CD4-positive, alpha-beta T cell treated with Interleukin-17A for 4 hours (primary cell): ENCODE measurements at places on chromosomes 2 and 18.
A peak's percentile ranks its signal among the peaks of the same experiment; 100 is the strongest.

- no peak for DNase-seq
Measured at GRCh38 chr2:109382951-109383350, 230.8 kb downstream of the SEPTIN10 start.

DNA sequence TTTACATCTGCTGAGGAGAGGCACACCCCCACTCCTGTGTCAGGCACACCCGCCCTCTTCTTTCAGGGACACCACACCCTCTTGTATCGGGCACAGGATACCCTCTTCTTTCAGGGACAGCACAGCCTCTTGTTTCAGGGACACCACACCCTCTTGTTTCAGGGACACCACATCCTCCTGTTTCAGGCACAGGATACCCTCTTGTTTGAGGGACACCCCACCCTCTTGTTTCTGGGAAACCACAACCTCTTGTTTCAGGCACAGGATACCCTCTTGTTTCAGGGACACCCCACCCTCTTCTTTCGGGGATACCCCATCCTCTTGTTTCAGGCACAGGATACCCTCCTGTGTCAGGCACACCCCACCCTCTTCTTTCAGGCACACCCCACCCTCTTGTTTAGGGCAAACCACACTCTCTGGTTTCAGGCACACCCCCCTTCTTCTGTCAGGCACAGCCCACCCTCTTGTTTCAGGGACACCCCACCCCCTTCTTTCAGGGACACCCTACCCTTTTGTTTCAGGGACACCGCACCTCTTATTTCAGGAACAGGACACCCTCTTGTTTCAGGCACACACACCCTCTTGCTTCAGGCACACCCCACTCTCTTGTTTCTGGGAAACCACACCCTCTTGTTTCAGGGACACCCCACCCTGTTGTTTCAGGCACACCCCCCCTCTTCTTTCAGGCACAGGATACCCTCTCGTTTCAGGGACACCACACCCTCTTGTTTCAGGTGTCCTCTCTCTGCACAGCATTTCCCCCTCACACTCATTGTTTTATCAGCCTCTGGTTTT is 96.2 kb downstream of the TPO start:
- peak; percentile 26 for DNase-seq

GRCh38 chr18:22284581-22285360 is 115.4 kb downstream of the GATA6 start:
- DNase-seq, result no peak

DNA sequence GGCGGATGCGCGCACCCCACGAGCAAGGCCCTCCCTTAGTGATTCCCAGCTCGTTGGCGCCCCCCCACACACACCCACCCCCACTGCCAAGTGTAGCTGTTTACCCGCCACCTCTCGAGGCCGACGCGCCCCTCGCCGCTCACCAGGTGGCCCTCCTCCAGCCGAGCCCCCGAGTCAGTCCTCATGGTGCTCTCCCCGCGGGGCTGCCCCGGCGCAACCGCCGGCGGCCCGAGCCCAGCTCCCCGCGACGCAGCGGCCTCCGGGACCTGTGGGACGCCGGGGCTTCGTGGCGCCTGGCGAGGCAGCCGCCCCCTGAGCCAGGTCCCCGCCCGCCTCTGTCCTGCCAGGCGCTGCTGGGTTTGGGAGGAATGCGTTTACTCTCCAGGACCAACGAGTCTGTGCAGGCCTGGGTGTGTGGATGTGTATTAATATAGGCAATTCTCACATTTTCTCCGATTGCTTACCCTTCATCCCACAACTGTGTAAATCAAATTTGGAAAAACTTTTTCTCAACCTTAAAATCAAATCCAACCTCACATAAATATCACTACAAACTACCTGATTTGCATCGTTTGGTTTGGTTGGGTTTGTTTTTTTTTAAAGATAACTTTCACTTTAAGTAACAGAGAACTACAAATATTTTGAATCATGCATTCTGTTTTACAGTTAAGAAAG is at the start of gene TMEM237:
TMEM237 (minus strand) TSS at position 288 of the 675 bp plus-strand sequence; CDS start at position 185, 103 bp downstream.
- peak; percentile 72 for DNase-seq

DNA sequence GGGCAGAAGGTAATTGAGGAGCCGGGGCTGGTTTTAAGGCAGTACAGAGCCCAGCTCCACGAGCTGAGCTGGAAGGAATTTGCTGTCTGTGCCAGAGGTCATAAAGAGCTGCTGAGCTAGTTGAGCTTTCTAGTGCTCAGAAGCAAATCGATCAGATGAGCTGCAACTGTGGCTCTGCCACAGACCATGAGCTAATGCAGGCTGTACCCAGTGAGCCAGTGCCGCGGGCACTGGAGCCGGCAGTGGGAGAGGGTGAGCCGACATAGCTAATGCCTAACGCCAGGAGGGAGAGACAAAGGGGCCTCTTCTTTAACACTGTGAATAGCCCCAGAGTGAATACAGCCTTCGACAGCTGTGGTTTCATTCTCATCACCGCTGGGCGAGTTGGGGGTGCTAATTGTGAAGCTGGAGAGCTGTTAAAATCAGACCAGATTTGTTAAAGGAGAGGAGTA is 410.1 kb upstream of the TCF4 start:
- no peak for DNase-seq

DNA sequence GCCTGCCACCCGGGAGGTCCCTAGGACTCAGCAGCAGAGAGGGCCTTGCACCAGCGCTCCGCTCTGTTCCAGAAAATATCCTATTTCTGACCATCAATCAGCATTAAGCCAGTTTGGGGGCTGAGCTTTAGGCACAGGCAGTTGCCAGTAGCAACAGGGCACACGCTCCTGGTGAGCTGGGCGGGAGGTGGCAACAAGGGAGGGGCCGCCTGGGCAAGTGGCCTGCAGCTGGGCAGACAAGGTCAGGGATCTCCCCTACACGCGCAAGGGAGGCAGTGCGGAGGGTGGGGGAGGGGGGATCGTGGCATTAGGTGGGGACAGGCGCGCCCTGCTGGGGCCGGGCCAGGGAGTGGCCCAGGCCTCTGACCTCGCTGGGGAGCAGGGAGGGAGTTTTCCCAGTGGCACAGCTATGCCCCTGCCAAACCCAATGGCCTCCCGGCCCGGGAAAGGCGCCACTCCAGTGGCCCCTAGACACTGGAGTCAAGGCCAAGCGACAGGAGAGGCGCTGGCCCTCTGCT is 302.8 kb downstream of the NCKAP5 start:
- DNase-seq, result no peak

DNA sequence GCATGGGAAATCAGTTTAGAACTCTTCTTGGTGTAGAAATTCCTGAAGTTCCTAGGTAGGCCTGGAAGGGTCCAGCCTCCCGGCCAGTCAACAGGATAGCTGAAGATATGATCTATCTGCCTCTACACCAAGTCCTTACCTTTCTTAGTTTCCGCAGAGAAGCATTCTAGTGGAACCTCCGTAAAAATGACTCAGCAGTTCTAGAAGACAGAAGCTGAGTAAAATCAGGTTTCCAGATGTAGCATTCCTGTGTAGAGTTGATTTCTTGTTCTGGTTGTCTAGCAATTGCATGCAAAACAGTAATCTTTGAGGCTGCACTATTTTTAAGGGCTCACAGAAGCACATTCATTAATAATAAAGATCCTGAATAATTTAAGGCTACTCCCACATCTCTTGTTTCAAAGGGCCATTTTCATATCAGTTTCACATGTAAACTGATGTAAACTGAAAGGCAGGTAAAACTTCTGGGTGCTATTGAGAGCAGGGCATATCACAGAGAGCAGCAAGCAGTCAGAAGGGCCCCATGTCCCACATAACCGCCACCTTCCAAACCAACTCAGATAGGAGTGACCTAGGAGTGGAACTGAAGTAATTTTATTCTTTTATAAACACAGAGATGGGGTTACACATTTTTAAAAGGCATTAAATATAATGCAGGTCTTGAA is 3.2 kb upstream of the DYTN start:
- no peak for DNase-seq

GRCh38 chr2:210460322-210461227 is 16.0 kb downstream of the LANCL1 start:
- DNase-seq, result no peak

GRCh38 chr2:113248997-113249770 is 29.5 kb downstream of the PAX8 start:
- peak; percentile 86 for DNase-seq

DNA sequence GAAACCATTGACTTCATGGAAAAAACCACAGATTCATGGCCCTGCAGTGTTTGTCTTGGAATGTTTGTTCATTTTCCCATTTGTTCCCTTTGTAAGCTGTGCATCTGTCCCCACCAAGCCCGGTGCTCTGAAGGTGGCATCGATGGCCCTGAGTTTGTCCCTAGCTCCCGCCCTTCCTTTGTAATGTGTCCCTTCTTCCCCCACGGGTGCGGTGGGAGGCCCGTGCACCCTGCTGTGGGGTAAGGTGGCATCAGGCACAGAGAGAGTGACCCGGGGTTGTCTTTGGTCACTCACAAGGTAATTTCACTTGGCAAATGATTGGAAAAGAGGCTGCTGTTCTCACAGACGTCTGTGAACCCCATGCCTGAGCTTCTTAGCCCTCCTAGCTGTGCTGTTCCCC is 28.7 kb downstream of the KLHL29 start:
- no peak for DNase-seq

- no peak for DNase-seq
Measured at GRCh38 chr18:40685219-40685618, 1269.8 kb upstream of the PIK3C3 start.

DNA sequence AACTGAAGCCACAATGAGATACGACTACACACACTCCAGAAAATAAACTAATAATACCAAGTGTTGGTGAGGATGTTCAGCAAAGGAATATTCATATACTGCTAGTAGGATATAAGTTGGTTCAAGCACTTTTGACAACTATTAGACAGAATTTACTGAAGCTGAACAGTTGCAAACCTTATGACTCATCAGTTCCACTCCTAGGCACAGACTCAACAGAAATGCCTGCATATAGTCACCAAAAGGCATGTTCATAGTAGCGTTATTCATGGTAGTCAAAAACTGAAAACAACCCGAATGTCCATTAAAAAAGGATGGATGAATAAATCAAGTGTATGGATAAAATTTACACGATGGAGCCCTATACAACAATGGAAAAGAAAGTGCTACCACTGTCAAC is 232.0 kb downstream of the ANAPC1 start:
- DNase-seq, result no peak

DNA sequence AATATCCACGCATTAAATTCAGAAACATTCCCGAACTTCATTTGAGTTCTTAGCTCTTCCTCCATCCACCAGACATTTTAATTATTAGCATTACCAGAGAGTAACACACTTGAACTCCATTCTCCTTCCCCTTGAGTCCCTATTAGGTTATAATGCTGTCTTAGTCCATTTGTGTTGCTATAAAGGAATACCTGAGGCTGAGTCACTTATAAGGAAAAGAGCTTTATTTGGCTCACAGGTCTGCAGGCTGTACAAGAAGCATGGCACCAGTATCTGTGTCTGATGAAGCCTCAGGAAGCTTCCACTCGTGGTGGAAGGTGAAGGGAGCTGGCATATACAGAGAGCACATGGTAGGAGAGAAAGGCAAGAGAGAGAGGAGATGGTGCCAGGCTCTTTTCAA is 25.4 kb downstream of the TBC1D8 start:
- DNase-seq, result no peak

DNA sequence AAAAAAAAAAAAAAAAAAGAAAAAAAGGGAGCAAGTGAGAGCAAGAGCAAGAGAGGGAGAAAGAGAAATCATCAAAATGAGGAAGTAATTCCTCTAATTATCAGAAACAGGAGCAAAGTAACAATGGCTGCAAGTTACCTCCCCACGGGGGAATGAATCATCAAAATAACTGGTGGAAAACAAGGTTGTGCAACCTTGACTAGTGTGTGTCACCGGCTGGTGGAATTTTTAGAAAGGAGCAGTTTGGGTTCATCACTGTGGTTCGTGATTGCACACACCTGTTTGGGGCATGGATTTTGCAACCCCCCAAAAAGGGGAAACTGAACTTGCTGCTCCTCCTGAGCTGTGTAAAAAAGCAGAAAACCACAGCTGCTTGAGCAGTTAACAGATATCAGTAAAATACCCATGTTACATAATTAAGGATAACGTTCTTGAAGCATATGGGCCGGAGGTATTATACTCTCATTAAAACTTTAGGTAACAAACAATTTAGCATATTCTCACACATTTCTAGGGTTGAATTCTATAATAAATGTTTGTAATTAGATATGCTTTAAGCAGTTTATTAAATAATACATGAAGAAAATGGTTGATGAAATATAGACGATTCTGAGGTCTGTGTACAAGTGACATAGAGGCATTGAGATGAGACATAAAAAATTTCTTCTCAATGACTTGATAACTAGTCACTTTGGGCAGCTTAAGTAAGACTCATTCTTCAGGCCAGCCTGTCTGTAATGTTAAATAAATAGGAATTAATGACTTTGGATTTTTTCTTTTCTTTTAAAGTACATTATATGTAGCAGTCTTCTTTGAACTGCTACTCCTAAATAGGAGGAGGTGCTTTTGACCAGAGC is 184.2 kb upstream of the ZEB2 start:
- DNase-seq, result no peak
